ENCODE measurements at places on chromosomes 5 and 9. TPM values are rescaled to one million over a fixed set of nuclear protein-coding genes. Genes with fewer than 3 reads are reported as not detected.

DNA sequence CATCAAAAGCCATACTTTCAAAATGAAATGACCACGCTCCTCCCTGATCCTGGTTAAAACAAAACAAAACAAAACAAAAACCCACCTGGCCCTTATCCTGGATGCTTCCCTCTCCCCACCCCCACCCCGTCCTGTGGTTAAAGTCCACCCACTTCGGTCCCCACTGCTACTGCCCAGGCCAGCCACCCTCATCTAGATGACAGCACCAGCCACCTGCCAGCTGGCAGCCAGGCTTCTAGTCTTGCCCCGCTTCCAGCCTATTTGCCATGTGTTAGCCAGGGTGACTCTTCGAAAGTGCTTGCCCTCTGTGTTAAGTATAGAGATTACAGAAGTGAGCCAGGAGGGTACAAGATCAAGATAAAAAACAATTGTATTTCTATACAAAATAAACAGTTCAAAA is 27.5 kb upstream of the NCS1 start:
- DNase-seq = no peak

GRCh38 chr5:116402235-116402634 is 172.4 kb downstream of the SEMA6A start:
- no peak for DNase-seq

- DNase-seq = no peak
These were observed 4.7 kb downstream of the BTNL9 start for GRCh38 chr5:181044662-181045305.

DNA sequence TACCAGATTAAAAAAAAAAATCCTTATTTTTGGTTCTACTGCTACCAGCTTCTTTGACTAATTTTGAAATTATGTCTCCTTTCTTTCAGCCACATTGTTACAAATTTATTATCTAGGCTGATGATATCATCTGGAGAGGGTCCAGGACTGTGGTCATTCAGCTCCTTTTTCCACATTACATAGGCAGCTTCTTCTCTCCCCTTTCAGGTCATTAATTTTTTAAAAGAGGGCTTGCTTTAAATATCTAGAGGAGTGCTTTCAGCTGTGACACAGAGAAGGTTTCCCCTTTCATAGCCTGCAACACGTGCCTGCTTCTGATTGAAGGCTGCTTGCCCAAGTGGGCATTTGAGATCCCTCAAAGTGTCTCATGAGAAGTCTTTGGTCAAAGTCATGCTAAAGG is 155.7 kb upstream of the PAPPA start:
- no peak for DNase-seq

Gene PCDHB12
- not detected for total RNA-seq

Gene FOXD4L6
- total RNA-seq = not detected

GRCh38 chr5:84260140-84260539 is 124.5 kb downstream of the EDIL3 start:
- DNase-seq = no peak
